Cortex of kidney (tissue), 1 donor: ENCODE measurements at places on chromosomes 7 and 10.

GRCh38 chr7:13336227-13336626, 648.8 kb downstream of the ARL4A start:
- DNase-seq: no peak

GRCh38 chr7:33191340-33191739, 62.0 kb downstream of the BBS9 start:
- no peak for DNase-seq

GRCh38 chr10:89345367-89346000, 17.7 kb downstream of the IFIT3 start:
- DNase-seq: no peak

GRCh38 chr7:98562381-98562823, 54.7 kb upstream of the NPTX2 start:
- no peak for DNase-seq

- no peak for DNase-seq
Observed at GRCh38 chr10:109929501-109930219, 6.3 kb upstream of the XPNPEP1 start.

DNA sequence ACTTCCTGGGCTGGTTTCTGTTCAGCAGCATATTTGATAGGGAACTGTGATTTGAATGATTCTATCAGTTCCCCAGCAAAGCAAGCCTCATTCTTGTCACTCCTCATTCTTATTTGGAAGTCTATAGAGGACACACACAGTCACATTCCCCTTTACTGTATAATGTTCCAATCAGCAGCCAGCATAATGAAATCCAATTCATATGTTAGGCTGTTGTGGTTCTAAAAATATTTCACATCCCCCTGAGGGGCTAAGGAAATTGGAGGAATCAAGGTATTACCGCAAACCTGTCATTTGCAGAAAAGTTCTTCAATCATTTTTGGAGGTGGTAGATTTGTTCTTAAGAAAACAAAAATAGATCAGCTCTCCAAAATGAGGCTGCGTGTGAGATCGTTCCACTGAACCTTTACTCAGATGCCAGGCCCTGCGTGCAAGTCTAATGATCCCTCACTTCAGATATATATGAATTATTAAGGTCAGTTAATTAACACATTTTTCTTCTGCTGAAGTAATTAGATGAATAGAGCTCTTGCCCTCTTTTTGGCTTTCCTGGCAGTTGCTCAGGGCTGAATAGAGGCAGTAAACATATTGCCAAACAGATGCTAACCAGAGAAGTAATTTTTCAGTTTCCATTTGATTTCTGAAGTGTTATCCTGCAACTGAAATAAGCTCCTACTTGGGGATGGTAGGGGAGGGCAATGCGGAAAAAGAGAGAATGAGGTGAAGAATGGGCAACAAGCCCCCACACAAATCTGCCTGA, 31.8 kb downstream of the LSMEM1 start:
- DNase-seq: no peak

- DNase-seq: no peak
Observed at GRCh38 chr7:12788591-12788990, 101.2 kb downstream of the ARL4A start.

GRCh38 chr7:77439572-77439971, 23.4 kb upstream of the GSAP start:
- no peak for DNase-seq
